Left kidney (tissue), 8 donors: ENCODE measurements at places on chromosomes 3 and 15.

- DNase-seq, result peak; percentile 8
Measured at GRCh38 chr3:126781889-126782491, 78.0 kb downstream of the CHCHD6 start.

DNA sequence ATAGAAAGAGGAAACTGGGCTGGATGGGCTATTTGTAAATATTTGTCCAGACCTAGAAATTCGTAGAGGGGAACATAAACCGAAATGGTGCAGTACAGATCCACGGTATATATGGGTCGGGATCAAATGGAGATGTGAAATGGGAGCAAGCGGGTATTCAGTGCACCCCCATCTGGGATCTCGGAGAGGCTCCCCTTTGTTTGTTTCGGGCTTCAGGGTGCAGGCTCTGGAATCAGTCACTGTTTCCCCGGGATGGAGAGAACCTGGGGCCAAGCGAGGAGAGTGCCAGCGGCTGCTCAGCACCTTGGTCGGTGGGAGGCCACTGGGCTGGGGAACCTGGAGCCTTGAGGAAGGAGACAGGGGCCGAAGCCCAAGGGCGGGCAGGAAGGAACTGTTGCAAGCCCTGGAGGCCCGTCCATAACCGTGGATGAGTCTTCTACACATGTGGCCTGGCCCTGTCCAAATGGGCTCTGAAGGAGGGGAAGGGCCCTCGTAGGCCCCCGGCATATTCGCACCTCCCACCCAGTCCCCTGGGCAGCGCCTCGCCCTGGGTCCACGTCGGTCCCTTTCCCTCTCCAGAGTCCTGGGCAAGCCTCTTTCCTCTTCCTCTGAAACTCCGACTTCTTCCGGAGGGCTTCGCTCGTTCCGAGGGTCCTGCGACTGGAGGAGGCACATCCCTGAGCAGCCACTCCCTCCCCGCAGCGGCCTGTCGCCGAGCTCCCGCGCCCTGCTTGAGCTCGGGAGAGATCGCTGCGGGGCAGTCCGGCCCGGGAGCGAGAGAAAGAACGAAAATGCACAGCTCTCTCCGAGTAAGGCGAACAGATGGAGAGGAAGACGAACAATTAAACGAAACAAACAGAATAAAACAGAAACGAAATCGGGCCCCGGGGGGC is 3.0 kb downstream of the ISL2 start:
- DNase-seq, result peak; percentile 27

GRCh38 chr3:27792869-27793268 is 70.7 kb upstream of the EOMES start:
- no peak for DNase-seq

DNA sequence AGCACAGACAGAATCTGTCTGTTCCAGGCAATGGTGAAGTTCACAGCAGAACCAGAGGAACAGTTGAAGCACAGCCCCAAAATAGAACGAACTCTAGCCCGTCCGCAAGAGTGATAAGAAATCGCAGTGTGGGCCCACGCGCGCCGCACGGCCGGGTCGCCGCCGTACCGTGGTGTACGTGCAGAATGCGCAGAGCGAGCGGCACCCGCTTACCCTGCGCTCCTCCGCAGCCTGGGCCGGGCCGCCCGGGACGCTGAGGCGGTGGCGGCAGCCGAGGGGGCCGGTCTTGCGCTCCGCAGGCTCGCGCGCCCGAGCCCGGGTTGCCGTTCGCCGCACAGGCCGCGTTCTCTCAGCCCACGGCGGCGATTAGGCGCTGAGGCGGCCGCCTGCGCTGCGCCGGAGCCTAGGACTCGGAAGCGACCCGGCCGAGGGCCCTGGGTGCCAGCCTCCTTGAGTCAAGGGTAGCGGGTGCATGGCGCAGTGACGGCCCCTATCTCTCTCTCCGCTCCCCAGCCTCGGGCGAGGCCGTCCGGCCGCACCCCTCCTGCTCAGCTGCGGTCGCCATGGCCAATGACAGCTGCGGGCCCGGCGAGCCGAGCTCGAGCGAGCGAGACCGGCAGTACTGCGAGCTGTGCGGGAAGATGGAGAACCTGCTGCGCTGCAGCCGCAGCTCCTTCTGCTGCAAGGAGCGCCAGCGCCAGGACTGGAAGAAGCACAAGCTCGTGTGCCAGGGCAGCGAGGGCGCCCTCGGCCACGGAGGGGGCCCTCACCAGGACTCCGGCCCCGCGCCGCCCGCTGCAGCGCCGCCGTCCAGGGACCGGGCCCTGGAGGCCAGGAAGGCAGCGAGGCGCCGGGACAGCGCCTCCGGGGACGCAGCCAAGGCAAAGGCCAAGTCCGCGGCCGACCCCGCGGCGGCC is 20.5 kb downstream of the WDR73 start:
- peak; percentile 64 for DNase-seq

- no peak for DNase-seq
Measured at GRCh38 chr3:46154311-46154710, 53.8 kb downstream of the CCR1 start.

DNA sequence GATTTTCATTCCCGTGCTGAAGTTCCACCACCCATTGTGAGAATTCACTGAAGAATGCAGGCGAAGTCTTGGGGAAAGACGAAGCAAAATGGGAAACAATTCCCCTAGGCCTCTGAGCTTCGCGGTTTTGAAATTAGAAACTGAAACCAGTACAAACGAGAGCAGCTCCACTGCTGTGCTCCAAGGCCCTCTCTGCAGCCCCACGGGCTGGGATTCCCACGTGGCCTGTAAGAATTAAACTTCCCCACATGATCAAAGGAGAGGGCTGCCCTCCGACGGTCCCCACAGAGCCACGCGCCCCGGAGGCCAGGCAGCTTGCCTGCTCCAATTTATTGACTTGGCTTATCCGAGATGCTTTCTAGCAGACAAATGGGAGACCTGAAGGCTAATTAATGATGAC is 144.0 kb downstream of the GREM1 start:
- DNase-seq, result peak; percentile 51
